NCI-H510A treated with DMSO at 0.1 percent for 48 hours (cell line): ENCODE measurements at places on chromosomes 1 and 21.

GRCh38 chr21:30148906-30149305 is 17.7 kb downstream of the CLDN17 start:
- DNase-seq = no peak

DNA sequence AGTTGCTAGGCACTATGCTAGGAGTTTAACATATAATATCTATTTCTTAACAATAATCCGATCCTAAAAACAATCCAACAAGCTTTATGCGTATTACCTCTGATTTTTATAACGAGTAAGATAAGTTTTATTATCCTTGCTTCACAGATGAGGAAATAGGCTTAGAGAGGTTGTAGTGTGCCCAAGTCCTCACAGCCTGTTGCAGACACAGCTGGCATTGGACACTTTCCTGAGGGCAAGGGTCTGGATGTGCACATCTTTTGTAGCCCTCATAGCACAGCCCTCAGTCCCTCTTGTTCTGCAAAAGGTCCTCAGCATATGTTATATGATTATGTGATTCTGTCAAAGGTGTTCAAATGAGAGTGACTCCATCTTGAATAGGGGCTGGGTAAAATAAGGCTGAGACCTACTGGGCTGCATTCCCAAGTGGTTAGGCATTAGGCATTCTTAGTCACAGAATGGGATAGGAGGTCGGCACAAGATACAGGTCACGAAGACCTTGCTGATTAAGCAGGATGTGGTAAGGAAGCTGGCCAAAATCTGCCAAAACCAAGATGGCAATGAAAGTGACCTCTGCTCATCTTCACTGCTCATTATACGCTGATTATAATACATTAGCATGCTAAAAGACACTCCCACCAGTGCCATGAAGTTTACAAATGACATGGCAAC is 75.7 kb upstream of the F3 start:
- no peak for DNase-seq

DNA sequence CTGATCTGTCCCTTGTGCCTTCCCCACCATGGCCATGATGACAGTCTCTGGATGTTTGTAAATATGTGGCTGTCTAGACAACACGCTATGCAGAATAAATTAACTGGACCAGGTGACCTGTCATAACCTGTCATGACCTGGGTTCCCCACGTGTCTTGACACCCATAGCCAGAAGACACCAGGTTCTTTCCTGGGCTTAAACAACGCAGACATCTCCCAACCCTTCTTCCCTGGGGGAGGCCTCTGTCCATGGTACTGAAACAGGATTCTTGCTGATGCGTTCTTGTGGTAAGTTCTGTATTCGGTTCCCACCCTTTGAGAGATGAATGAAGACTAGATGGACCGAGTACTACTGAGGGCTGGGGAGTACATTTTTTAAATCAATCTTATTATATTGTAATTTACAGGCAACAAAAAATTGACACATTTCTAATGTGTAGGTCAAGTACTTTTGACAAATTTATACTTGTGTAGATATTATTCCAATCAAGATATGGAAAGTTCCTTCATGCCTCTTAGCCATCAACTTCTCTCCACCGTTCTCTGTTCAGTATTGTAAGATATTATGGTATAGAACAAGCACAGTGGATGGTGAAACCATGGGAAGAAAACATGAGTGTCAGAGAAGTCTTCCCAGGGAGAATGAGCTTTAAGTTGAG is 738.8 kb downstream of the PTPRU start:
- no peak for DNase-seq

DNA sequence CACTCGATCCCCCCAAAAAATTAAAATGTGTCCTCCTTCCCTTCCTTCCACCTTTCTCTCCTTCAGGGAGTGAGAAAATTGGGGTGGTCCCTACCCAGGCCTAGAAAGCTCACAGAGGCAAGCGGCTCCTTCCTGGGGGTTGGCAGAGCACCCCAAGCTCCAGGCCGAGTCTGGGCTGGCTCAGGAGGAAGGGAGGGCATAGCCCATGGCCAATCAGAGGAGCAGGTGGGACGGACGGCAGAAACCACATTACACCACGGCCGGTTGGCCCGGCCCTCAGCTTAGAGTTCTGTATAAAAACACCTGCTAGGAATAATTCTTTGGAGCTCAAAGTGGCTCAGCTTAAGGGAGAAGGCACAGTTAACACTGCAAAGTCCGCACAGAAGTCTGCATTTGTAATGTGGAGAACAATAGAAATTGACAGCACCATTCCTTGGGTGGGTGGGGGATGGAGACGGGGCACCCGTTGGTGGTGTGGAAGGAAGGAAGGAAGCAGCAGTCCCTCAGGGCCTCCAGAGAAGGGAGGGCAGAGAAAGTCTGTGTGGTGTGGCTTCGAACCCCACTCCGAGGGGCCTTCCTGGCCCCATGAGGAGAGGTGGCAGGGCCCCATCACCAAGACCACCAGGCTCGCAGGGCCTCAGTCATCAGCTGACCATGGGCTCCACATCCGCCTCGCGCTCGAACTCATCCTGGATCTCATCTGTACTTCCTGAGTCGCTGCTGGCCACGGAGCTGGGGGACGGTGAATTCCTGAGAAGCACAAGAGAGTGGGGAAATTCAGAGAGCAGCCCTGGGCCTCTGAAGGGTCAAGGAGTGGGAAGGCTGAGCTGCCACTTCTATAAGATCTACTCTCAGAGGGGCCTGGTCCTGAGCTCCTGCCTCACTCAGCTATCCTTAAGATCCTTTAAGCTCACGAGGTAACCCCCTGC is 5.8 kb upstream of the ALDH4A1 start:
- DNase-seq = no peak

DNA sequence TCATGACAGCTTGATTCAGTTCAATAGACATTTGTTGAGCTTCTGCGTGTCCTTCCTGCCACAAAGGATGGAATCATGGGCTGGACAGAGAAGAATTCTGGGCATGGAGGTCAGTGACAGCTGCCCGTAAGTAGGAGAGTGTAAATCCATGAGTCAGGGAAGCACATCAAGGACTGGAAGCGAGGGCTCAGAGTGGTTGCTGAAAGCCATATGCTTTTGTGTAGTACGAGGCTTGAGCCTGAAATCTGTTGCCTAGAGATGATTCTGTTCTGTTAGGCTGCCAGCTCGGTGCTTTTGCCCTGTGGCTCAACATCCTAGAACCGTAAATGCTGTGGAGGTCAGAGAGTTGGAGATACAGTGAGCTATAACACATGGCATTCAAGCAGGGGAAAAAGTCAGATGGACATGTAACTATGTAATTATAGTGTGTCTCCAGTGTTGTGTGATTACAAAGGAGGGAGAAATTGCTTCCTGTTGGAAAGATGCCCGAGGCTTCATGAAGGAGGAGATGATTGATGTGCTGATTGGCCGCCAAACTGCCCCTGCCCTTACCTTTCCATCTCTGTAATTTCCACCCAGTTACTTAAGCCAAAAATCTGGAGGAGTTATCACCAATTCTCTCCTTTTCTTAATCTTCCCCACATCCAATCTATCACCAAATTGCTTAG is 92.8 kb upstream of the CACNA1E start:
- peak; percentile 55 for DNase-seq

- no peak for DNase-seq
Observed at GRCh38 chr1:23394684-23395083, 25.0 kb upstream of the ZNF436 start.

- no peak for DNase-seq
Observed at GRCh38 chr1:162578071-162578700, 16.7 kb downstream of the UAP1 start.

GRCh38 chr1:113226148-113226547 is 153.2 kb downstream of the LRIG2 start:
- DNase-seq = no peak

GRCh38 chr1:6426277-6426971 is 1.8 kb downstream of the ESPN start:
- DNase-seq = no peak

DNA sequence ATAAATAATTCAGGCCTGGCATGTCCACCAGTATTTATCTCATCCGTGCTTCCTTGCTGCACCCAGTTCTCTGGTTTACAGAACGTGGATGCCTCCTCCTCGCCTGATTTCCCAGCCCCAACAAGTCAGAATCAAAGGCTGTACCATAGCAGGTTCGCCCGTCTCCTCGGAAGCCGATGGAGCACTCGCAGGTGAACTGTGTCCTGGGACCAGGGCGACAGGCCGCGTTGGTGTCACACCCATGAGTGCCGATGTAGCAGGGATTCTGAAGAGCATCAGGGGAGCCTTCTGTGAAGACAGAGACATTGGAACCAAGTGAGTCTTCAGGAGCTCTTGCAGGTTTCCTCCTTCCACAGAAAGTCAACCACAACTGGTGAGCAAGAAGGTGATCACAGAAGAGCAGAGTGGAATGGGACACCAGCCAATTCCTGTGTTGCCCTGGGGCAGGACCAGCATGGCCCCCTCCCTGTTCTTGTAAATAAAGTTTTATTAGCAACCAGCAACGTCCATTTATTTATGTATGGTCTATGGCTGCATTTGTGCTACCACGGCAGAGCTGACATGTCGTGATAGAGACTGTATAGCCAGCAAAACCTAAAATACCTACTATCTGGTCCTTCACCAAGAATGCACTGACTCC is 40.8 kb downstream of the NID1 start:
- DNase-seq = no peak

DNA sequence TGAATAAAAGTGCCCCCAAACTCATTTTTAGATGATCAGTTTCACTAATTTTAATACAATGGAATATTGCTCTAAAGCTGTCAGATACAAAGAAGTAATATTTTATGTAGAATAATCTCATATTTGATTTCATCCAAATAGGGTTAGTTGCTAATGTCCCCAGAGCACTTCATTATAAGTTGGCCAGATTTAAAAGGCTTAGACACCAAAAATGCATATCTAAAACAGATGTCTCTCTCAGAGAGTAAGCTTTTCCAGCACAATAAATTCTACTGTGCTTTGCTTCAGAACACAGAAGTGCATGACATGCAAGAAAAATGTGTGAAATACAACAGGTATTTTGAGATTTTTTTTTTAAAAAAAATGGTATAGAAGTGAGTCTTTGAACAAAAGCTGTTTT is 194.2 kb downstream of the LRRIQ3 start:
- DNase-seq = no peak

- no peak for DNase-seq
Observed at GRCh38 chr1:8023995-8024313, 2.2 kb downstream of the ERRFI1 start.

DNA sequence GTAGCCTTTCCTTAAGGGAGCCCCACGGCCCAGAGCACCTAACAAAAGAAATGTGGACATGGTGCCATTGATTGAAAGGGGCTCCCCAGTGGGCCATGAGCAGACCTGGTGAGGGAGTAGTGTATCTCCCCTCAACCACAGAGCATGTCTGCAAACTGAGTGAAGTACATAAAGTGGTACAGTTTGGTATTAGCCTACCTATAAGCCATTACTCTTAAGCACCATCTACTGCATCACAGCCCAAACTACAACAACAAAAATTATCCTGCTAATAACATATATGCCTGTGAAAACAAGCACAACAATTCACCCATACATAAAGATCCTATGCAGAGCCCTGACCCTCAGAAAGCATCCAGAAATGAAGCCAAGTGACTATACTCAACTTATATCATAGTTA is 407.8 kb downstream of the PTPRC start:
- DNase-seq = no peak
